ENCODE measurements at places on chromosomes 7 and 10.

DNA sequence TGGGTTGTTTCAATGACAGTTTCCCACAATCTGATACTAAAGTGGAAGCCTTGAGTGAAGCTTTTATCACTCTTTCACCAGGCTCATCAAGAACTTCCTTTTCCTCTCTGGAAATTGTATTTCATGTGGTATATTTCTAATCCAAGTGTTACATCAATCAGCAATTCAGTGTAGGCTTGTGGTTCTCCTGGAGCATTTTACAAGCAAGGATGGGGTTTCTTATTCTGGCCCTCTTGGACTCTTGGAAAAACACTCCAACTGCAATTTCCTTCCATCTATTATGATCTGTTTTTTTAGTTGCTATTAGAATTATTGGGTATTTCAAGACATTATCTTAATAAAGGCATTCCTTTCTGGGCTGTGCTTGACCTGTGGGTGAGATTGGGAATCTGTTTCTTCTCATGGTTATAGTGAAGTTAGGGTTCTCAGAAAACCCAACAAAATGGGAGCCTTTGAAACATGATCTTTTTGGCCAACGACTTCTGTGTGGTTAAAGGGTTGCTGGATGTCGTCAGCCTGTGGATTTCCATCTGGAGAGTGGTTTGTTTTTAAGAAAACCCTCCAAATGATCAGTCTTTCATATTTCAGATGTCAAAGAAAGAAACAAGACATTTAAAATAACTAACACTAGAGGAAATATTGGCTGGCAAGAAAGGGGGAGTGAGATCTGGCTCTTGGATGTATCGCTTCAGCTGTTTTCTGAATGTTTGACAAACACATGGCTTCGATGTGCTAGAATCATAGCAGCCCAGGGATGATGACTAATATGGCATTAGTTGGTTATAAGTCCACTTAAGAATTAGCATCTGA is 540.2 kb downstream of the LRMDA start:
- DNase-seq: no peak

DNA sequence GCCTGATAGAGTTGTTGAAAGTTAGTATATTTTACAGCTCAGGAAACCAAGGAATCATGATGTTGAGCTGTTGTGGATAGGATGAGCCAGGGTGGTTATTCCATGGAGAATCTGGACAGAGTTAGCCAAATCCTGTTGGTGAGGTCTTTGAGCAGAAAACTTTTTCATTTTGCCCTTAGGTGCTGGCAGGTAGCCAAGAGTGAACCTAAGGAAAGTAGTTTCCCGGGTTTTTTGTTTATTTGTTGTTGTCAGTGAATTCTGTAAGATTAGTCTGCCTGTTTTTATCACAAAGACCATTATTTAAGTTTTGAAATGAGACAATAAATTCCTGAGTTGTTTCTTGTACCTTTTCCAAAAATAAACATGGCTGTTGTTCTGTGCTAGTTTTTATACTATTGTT is 61.0 kb downstream of the GALNT11 start:
- DNase-seq: no peak

GRCh38 chr10:86439544-86439943 is 72.9 kb upstream of the GRID1 start:
- DNase-seq: no peak

GRCh38 chr10:74871595-74872382 is 45.4 kb downstream of the KAT6B start:
- no peak for DNase-seq

- no peak for DNase-seq
These were observed 32.0 kb downstream of the ANTXRL start for GRCh38 chr10:46318799-46319198.

- DNase-seq: no peak
These were observed 368.6 kb downstream of the INHBA start for GRCh38 chr7:41334071-41334862.

DNA sequence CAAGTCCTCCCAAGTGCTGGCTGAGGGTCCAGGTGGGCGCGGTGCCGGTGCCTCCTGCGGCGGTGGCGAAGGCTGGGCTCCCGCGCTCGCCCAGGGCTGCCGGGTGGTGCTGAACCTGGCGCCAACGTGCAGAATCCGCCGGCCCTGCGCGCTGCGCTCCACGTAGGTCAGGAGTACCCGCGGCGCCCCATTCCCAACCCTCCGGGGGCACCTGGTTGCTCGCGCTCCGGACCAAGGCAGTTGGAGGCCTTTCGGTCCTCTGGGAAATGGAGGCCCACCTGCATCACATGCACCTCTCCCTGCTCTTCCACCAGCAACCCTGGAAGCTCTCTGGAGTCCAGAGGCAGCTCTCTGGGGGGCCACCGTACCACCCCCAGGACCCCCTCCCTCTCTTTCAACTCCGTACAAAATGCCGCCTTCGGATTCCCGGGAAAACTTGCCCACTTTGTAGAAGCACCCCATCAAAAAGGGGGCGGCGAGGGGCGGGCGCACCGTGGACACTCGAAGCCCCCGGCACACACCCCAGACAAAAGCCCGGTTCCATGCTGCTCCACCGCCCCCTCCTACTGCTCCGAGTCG is 745 bp downstream of the SLC16A9 start:
- no peak for DNase-seq

GRCh38 chr10:99360934-99361333 is 31.8 kb downstream of the CNNM1 start:
- no peak for DNase-seq

- DNase-seq: no peak
These were observed 32.2 kb upstream of the GALNTL5 start for GRCh38 chr7:151924001-151924400.

GRCh38 chr7:33276325-33276724 is 147.0 kb downstream of the BBS9 start:
- DNase-seq: no peak

- no peak for DNase-seq
These were observed 50.0 kb upstream of the WIPI2 start for GRCh38 chr7:5139998-5140397.

- no peak for DNase-seq
These were observed 14.9 kb downstream of the HIPK2 start for GRCh38 chr7:139762886-139763285.

DNA sequence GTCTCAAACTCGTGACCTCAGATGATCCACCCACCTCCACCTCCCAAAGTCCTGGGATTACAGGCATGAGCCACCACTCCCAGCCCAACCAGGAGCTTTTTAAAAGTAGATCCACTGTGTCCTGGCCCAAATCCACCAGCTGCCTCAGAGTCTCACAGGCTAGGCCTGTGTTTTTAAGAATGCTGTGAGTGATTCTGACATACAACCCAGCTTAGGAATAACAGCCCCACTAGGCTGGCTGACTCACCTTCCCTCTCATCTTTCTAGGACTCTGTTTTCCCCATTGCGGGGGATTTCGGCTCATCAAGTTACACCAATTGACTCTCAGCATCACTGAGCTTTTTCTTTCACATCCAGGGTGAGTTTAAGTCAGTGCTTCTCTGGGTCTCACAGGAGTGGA is 207.6 kb downstream of the SKIDA1 start:
- no peak for DNase-seq

- DNase-seq: no peak
These were observed 43.0 kb upstream of the MACC1 start for GRCh38 chr7:20260223-20260622.

GRCh38 chr10:680146-680545 is 9.3 kb downstream of the DIP2C start:
- no peak for DNase-seq

- DNase-seq: no peak
These were observed 183.7 kb upstream of the KLF14 start for GRCh38 chr7:130917669-130918128.

GRCh38 chr10:72037811-72038210 is 50.5 kb downstream of the SPOCK2 start:
- no peak for DNase-seq

DNA sequence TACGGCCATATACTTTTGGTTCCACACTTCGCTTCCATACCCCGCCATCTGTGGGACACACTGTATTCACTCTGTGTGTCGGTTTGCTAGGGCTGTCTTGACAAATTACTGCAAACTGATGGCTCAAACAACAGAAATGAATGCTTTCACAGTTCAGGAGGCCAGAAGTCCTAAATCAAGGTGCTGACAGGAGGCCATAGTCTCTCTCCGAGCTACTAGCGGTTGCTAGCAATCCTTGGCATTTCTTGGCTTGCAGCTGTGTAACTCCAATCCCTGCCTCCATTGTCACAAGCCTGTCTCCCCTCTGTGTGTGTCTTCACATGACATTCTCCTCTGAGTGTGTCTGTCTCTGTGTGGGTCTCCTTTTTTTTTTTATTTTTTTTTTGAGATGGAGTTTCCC is 28.9 kb upstream of the BMPR1A start:
- DNase-seq: no peak

DNA sequence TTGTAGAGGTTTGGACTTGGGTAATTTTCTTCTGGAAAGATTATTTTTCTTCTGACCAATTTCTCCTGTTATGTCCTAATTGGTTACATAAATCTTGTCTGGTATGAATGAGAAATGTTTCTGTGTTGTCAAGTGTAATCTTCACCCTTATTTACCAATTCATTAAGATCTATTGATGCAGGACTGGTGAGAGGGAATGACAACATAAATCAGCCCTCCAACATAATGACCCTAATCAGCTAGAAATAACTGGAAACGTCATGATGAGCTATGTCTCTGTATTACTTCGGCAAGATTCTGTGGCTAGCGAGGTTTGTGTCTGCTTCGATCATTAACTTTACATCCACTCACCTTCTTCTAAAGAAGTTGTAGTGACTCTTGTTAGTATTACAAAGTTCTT is 3.5 kb downstream of the FOXP2 start:
- no peak for DNase-seq

- DNase-seq: no peak
These were observed 89.2 kb upstream of the BTBD16 start for GRCh38 chr10:122181876-122182275.

DNA sequence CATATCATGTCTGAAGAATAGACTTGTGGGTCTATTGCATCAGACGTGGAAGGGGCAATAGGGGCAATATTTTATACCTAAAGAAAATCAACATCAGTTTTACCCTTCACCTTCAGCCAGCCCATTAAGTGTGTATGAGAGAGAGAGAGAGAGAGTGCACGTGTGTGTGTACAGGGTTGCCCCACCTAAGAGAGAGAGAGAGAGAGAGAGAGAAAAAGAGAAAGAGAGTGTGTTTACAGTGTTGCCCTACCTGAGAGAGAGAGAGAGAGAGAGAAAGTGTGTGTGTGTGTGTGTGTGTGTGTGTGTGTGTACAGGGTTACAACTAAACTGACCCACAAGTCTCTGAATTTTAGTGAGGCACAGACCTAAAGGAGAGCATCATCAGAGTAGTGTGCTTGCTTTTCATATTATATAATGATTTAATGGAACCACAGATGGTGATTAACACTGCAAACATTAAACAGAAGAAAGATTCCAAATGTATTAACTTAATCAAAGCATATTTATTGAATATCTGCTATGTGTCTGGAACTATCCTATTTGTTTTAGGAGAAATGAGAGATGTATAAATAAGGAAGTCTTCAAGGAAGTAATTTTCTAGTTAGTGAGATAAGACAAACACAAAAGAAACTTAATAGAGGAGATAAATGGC is 66.8 kb downstream of the CD36 start:
- DNase-seq: no peak

GRCh38 chr10:124259139-124259825 is 159.4 kb downstream of the OAT start:
- DNase-seq: no peak

GRCh38 chr7:66047426-66047825 is 28.2 kb upstream of the ASL start:
- DNase-seq: no peak

- no peak for DNase-seq
These were observed 280.8 kb upstream of the CDC14C start for GRCh38 chr7:48643431-48644013.

DNA sequence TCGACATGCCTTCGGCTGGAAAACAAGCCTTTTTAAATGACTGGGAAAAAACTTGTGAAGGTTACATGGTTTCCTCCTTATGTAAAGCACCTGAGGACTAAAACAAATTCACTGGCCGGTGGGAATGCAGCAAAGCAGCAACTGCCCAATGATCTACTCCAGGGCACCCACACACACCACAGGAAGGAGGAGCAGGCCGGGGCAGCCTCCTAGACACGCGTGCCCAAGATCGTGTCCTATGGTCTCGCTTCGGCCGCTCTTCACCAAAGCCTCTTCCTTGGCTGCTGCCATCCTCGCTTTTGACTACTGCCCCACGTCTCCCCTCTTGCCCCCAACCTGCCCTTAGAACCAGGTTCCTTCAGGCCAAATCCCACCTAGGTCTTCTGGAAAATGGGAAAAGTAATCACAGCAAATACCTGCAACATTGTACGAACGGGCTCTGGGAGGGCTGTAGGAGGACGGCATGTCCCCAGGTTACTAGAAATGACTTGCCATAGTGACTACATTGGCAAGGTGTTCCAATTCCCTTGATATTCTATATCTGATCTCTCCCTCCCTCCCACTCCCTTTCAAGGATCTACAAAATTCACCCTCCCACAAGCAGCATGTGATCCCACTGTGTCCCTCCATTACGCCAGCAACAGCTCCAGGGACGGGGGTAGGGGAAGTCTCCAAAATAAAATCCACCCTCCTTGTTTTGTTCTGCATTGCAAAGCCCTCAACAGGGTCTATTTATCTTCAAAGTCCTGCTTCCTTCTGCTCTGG is 84.9 kb downstream of the RNF216 start:
- DNase-seq: no peak

- no peak for DNase-seq
These were observed 4.6 kb upstream of the TMEM184A start for GRCh38 chr7:1560620-1561031.

GRCh38 chr10:74643596-74643975 is 182.8 kb upstream of the KAT6B start:
- DNase-seq: no peak

DNA sequence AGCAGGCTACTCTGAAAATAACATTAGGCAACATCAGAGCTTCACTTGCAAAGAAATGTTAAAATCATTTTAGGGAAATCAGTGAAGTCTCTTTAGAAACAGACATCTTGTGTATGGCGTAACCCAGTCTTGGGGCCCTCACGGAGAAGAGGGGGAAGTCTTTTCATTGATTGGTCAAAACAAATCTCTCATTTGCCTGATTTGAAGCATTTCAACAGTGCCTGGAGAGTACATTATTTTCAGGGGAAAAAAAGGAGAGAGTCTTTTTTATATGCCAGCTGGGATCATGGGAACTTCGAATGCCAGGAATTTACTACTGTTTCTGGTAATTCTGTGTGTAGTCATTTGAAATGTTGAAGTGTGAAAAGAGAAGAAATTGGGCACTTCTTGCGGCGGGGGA is 471.4 kb downstream of the PLXDC2 start:
- DNase-seq: no peak

GRCh38 chr7:11642841-11643240 is 189.2 kb downstream of the THSD7A start:
- DNase-seq: no peak

DNA sequence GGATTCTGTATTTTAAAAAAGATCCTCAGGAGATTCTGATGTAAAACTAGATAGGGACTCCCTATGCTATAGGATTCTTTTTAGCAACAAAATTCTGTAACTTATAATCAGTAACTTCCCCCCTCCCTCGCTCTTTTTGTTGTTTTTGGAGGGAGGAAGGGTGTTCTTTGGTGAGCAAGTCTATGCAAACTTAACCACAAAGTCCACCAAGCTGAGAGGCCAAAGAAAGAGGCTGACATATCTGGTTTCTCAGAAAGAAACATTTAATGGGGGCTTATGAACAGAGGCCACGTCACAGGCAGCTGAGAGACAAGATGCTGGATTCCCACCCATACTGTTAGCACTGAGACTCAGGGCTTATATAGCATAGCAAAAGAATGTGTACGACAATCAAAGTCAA is 14.3 kb upstream of the ABCB5 start:
- no peak for DNase-seq

- DNase-seq: no peak
These were observed 260.5 kb upstream of the KLF14 start for GRCh38 chr7:130994378-130995115.

GRCh38 chr7:130216750-130217149 is 9.1 kb downstream of the SSMEM1 start:
- no peak for DNase-seq

All from stimulated activated CD4-positive, alpha-beta T cell treated with anti-CD3 and anti-CD28 coated beads, Interleukin-1b, Interleukin-23, amount 100 ng/mL, for 24 hours (primary cell).